PC-9 (cell line): ENCODE measurements at places on chromosomes 4 and X. TPM values are rescaled to one million over a fixed set of nuclear protein-coding genes. Genes with fewer than 3 reads are reported as not detected.

DNA sequence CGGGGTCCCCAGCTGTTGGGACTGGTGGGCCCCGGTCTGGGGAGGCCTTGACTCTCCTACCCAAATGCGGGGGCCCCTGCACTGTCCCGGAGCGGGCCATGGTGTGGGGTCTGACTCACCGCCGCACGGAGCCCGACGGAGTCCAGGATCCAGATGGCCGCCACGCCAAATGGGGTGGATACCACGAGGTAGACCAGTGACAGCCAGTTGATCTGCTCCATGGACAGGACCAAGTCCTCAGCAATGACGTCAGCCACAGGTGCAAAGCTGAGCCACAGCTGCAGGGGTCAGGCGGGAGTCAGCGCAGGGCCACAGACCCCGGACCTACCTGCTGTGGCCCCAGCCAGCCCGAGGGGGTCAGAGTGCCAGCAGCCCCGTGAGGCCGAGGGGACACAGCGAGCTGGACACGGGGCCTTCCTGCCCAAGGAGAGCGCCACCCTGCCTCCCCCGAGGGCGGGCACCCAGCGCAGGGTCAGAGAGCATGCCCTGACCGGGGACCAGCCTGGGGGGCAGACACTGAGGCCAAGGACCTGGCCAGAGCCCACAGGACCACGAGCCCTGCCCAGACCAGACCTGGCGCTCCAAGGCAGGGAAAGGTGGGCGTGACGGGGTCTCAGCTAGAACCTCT, 2.4 kb downstream of the SLC49A3 start:
- DNase-seq: no peak

GRCh38 chr4:39446483-39446841, 12.3 kb downstream of the RPL9 start:
- DNase-seq: no peak

DNA sequence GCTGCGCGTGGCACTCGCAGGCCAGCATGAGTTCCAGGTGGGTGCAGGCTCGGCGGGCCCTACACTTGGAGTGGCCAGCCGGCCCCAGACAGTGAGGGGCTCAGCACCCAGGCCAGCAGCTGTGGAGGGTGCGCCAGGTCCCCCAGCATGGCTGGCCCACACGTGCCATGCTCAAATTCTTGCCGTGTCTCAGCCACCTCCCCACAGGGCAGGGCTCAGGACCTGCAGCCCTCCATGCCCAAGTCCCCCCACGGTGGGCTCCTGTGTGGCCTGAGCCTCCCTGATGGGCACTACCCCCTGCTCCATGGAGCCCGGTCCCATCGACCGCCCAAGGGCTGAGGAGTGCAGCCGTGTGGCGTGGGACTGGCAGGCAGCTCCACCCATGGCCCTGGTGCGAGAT, 210.2 kb downstream of the COX7B2 start:
- no peak for DNase-seq

DNA sequence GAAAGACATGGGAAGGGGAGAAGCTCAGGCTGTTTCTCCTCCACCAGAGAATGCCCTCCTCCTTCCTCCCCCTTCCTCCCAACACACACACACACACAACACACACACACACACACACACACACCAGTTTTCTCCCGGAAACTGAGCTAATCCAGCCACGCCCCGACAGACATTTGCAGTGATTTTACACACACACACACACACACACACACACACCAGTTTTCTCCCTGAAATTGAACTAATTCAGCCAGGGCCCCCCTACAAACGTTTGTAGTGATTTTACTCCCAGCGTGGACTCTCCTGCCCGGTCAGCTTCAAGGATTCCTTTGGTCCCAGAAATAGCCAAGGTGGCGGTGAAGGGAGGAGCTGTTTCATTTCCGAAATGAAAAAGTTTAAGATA, 32.9 kb upstream of the STX18 start:
- peak; percentile 58 for DNase-seq

GRCh38 chr4:182478475-182478874, 235.3 kb downstream of the TENM3 start:
- no peak for DNase-seq

DNA sequence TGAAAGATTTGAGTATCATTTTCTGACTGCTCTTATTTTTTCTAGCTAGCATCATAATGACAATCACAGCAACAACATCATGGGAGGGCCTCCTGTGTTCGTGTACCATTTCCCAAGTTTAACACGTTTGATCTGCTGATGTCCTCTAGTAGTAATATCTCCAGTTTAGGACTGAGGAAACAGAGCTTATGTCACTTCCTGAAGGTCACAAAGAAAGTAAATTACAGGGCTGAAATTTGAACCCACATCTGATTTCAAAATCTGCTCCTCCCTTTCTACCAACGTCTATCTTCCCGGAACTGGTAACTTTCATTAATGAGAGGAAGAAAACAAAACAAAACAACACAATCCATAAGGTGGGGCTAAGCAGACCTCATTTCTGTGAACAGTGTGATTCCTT, 302.7 kb downstream of the PACRGL start:
- no peak for DNase-seq

The ZNF732 gene
- not detected in 2 replicates for total RNA-seq

The STK32B gene
- total RNA-seq: not detected in 2 replicates
